T-helper 17 cell (primary cell): ENCODE measurements at places on chromosomes 12 and 14.

DNA sequence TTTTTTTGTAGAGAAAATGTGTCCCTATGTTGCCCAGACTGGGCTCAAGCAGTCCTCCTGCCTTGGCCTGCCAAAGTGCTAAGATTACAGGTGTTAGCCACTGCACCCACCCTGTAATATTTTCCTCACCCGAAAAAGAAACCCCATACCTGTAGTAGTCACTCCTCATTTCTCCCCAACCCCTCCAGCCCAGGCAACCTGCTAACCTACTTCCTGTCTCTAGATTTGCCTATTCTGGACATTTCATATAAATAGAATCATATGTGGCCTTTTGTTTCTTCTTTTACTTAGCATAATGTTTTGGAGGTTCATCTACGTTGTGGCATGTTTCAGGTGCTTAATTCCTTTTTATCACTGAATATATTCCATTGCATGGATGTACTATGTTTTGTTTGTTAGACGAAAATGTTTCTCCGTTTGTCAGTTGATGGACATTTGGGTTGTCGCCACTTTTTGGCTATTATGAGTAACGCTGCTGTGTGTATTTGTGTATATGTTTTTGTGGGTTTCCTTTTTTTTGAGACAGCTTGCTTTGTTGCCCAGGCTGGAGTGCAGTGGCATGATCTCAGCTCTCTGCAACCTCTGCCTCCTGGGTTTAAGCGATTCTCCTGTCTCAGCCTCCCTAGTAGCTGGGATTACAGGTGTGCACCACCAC is 6.2 kb downstream of the ANKRD13A start:
- no peak for DNase-seq

GRCh38 chr12:25958428-25959070 is at the start of gene RASSF8:
TSS of gene RASSF8 (plus strand) at chr12:25958682. CDS start at chr12:26055344, 96,662 bp downstream.
- no peak for DNase-seq

GRCh38 chr14:104090071-104090748 is 4.7 kb downstream of the ASPG start:
- no peak for DNase-seq

GRCh38 chr14:65334765-65335410 is 77.6 kb upstream of the FUT8 start:
- no peak for DNase-seq

- DNase-seq, result no peak
Observed at GRCh38 chr14:22482085-22482694, 106.8 kb downstream of the DAD1 start.

- peak; percentile 17 for DNase-seq
Observed at GRCh38 chr14:20680843-20681347, 3.5 kb upstream of the RNASE4 start.

- DNase-seq, result no peak
Observed at GRCh38 chr12:19430988-19431387, 8.3 kb upstream of the AEBP2 start.

DNA sequence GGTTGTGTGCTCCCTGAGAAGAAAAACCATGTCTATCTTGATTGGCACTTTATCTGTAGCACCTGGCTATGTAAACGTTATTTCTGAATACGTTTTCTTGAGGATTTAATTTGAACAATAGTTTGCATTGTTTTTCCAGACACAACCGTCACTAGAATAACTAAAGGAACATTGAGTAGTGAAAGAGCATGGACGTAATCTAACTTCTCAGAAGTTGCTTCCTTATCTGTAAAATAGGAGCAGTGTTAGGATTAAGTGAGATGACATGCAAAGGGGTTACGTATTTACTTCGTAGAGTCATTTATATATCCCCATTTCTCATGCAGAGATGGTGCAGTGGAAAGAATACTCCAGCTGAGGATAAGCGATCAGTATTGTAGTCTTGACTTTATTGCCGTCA is 8.1 kb downstream of the AEBP2 start:
- no peak for DNase-seq

GRCh38 chr14:89304561-89304960 is 112.5 kb downstream of the FOXN3 start:
- no peak for DNase-seq

DNA sequence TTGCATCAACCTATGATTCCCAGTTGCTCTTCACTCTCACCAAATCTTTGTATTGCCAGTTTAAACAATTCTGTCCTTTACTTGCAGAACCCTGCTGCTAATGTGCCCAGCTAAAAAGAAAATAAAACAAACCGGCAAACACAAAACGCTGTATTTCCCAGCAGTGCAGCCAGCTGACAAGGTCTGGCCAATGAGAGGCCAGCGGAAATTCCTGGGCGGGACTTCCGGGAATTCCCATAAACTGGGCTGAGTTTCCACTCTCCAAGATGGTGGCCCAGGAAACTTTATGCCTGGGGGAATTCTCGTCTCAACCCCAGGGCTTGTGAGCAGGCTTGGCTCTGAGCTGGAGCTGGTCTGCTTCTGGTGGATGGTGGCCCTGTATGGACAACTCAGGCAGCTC is 807.3 kb upstream of the TMEM132C start:
- no peak for DNase-seq

GRCh38 chr14:80764921-80765507 is 176.5 kb downstream of the CEP128 start:
- DNase-seq, result no peak

DNA sequence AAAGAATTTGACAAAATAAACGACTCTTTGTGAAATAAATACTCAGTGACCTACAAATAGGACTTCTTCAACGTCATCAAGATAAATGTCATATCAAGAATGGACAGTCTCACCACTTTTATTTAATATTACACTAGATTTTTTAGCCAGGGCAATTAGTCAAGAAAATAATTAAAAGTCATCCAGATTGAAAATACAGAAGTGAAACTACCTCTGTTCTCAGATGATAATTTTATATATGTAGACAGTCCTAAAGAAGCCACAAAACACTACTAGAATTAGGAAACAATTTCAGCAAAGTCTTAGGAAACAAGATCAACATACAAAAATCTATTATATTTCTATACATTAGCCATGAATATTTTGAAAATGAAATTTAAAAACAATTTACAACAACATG is 689.6 kb upstream of the SEL1L start:
- DNase-seq, result no peak

GRCh38 chr14:62084020-62084419 is 321.8 kb downstream of the SNAPC1 start:
- DNase-seq, result no peak

GRCh38 chr12:41794336-41794735 is 350.3 kb downstream of the GXYLT1 start:
- no peak for DNase-seq

DNA sequence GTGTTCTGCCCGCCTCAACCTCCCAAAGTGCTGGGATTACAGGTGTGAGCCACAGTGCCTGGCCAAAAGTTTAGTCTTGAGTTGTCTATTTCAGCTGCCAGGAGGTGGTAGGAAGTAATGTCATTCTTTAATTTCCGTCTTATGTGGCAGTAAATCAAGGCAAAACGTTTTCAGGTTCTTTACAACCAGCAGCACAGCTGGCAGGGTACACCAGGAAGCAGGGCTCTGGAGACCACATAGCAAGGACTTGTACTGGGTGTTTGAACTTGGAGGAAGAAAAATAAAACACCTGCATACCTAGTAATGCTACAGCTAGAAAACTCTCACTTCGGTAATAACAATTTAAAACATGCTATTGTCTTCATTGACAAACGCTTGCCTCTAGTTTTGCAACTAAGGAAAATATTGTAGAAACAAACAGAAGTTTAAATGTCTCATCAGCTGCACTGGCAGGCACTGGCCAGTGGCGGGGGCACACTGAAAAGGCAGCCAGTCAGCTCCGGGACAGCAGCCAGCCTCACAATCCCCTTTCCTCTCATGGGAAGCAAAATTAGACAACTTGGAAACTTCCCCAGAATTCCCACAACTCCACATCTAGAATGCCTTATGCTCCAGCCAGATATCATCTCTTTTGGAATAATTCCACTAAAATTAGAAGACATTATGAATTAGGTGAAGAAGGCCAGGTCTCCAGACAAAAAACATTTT is 72.2 kb downstream of the CLIP1 start:
- no peak for DNase-seq

DNA sequence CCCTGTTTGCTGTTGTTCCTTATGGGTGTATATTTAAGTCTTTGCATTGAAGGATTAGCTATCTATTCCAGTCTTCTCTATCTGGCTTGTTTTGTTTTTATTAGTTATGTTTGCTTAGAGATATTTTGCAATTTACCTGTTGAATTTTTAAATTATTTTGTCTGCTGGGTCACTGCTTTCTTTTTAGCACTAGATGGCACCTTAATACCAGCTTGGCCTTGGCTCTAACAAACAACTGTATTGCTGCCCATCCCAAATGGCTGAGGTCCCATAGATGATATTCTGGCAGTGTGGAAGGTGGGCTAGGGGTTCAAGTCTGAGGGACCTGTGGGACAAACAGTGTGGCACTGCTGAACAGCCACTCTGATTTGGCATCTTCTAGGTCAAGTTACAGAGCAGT is 144.0 kb upstream of the FBXO33 start:
- no peak for DNase-seq

DNA sequence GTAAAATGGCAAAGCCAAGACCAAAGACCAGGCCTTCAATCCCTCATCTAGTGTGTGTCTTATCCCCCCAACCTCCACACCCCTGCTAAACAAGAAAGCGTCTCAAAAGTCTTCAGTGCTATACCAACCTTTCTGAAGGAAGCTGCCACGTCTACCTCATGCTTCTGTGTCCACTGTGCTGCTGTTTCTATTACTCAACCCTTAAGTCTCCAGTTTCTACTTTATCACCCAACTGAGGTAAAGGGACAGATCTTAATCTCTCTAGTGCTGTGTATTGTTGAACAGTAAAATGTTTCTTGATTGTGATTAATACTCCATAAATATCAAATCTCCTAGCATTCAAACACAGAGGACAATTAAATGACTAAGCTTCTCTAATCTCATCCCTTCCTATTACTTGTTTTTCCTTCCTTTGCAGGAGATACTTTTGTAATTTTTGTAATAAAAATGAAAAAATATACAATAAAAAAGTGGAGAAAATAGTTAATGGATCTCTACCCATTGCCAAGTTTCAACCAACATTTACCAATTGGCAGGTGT is 23.3 kb downstream of the BTBD7 start:
- DNase-seq, result no peak

DNA sequence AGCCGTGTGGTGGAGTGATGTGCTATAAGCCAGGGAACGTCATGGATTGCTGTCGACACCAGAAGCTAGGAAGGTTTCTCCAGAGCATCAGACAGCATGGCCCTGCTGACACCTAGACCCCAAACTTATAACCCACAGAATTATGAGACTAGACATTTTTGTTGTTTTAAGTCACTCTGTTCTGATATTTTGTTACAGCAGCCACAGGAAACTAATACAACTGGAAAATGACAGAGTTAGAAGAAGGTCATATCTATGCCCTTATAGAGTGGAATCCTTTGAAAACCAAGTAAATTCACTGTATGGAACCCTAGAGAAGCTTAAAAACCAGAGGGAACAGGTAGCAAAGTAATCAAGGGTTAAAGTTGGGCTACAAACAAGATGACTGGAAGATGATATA is 42.5 kb downstream of the SPTLC2 start:
- no peak for DNase-seq

DNA sequence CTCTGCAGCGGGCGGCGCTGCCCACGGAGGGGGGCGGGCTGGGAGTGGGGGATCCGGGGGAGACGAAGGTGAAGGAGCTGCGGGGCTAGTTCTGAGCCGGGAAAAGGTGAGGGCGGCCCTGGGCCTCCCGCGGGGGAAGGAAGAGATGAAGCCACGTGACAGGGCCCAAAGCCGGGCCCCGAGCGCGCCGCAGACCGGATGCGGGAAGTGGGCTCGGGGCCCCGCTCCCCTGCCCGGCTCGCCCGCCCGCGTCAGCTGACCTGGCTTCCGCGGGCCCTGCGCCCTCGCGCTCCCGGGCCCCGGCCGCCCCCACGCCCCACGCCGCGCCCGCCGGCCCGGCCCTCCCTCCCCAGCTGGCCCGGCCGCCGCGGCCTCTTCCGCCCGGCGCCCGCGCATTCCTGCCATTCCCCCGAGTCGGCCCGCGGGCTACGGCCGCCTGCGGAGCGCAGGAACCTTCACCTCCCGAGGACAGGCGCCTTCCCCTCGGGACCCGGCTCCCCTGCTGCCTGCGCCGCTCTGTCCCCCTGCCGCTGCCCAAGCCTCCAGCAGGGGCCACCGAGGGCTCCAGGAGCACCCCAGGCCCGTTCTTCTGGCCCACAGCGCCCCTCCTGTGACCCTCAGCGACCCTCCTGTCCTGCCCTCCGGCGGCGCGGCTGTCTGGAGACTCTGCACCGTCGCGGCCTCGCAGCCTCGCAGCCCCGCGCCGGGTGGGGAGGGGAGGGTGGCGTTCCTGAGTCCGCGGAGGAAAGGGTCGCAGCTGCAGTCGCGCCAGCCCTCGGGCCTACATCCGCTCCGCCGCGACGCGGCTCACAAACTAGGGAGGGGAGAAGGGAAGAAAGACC is 20.4 kb downstream of the NINJ2 start:
- peak; percentile 66 for DNase-seq

DNA sequence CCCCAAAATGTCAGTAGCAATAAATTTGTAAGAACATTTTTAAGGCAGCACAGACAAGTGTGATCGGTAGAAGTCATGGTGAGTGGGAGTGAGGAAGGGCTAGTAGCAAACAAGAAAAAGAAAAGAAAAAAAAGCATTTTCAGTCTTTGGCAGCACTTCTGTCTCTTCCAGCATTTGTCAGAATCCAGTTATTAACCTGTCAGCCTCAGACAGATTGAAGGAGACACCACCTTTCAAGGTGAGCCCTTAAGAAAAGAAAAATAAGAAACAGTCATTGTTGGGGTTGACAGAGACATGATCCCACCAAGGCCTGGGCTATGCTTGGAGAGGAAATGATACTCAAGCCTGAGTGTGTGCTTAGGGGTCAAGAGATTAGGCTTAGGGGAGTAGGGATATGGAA is 947.4 kb downstream of the NRXN3 start:
- DNase-seq, result no peak

DNA sequence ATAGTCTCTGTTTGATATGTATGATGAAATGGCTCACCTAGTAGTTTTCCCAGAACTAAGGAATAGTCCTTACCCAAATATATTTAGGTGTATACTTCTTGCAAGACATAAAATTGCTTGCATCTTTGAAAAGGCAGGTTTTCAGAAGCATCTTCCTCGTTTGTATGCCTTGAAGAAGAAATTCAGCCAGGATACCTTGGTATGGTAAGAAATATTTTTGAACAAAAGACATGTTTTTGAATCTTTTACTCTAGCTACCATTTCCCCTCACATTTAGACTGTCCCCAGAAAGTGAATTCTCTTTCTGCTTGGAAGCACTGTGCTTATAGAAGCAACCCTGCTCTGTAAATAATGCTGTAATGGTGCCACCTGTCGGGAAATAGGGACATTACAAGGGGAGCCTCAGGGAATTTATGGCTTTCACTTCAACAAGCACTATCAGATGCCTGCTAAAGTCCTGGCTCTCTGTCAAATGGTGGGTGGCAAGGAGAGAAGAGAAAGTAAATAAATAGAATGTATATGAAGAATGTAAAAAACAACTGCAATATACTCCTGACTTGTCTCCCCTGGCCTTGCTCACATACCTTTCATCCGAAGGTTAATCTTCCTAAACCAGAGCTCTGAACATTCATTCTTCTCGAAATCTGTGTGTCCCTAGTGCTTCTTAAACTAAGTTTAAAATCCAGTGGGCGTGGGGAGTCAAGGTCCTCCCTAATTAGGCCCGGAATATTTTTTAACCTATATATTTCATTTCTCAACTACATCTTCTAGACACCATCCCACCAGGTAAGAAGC is 6.1 kb downstream of the CCDC184 start:
- peak; percentile 60 for DNase-seq
